Stimulated activated CD4-positive, alpha-beta T cell treated with anti-CD3 and anti-CD28 coated beads, Interleukin-15, amount 100 ng/mL, for 24 hours (primary cell): ENCODE measurements at places on chromosomes 7 and 10.
A peak's percentile ranks its signal among the peaks of the same experiment; 100 is the strongest.

DNA sequence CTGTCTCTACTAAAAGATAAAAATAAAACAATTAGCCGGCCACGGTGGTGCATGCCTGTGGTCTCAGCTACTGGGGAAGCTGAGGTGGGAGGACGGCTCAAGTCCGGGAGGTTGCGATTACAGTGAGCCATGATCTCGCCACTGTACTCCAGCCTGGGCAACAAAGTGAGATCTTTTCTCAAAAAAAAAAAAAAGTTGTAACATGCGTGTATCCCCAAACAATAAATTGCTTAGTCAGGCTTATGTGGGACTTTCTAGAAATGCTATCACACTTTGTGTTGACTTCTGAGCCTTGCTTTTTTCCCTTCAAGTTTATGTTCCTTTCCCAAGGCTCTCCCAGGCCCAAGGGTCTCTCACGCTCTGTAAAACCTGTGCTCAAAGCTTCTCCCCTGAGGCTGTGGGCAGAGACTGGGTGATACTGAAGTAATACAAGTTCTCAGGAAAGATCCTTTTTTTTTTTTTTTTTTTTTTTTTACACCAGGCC, 88.0 kb upstream of the TNS3 start:
- DNase-seq: no peak

DNA sequence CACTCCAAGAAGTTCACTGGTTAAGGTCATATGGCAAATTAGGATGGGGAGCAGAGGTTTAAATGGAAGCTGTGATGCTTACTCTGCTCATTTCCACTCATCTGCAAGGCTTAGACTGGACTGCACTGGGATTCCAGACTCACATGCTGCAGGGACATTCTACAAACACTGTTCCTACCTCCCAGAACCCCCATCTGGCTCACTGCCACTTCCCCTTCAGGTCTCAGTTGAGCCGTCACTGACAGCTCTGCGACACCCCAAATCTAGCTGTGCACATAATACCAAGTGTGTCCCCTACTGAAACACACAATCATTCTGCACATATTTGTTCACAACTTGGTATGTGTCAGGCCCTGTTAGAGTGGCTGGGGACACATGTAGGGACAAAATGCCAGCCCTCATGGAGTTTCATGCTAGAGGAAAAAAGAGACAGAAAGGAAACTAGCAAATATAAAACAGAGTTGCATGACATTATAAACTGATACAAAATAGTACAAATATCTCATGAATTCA, 5.4 kb downstream of the PRKCQ start:
- no peak for DNase-seq

- no peak for DNase-seq
These were observed 624.3 kb upstream of the GHITM start for GRCh38 chr10:83515001-83515400.

- no peak for DNase-seq
These were observed 116.2 kb upstream of the AFAP1L2 start for GRCh38 chr10:114520453-114520852.

DNA sequence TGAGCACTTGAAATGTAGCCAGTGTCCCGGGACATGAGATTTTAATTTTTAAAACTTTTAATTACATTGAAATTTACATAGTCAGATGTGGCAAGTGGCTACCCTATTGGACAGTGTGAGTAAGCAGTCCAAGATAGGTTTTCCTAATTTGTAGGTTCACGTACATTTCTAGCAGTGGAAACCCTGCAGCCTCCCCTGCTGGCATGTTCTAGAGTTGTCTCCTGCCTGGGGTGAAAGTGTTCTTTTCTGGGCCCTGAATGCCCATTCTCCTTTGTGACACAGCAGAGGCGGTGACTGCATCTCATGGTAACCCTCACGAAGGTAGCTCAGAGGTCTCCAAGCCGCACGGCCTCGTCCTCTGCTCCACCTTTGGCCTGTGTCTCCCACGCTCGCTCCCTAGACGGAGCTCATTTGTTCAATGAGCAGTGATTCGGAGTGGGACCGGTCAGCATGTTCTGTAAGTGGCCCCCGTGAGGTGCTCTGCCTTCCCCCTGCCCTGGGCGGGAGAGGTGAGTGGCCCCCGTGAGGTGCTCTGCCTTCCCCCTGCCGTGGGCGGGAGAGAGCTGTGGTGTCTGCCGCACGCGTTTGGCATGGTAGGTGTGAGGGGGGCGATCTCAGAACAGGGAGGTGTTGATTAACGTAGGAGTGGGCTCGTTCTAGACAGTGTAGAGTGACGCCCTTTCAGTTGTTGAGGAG, 18.0 kb downstream of the WDR37 start:
- DNase-seq: no peak

DNA sequence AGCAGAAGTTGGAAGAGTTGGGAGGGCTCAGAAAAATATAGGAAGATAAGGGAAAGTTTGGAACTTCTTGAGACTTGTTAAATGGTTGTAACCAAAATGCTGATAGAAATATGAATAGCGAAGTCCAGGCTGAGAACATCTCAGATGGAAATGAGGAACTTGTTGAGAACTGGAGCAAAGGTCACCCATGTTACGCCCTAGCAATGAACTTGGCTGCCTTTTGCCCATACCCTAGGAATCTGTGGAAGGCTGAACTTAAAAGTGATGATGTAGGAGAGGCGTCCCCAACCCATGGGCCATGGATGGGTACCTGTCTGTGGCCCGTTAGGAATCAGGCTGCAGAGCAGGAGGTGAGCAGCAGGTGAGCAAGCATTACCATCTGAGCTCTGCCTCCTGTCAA, 347.8 kb downstream of the ARL4A start:
- DNase-seq: no peak

- no peak for DNase-seq
These were observed 69.0 kb downstream of the PRSS58 start for GRCh38 chr7:142188846-142189245.

DNA sequence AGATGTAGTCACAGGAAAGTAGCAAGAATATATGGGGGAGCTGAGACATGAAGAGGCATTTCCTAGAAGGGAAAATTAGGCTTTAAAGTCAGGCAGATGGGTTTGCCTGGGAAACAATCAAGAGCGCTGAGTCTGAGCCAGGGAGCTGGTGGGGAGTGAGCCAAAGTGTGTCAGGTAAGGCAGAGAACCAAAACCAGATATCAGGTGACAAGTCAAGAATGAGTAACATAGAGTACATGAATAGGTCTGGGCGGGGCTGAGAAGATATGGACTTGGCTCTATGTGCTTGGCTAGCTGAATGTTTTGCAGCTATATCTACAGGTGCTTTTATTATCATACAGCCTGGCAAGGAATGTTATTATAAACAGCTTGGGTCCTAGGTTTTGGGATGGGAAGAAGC, 49.3 kb downstream of the GPR141 start:
- no peak for DNase-seq

DNA sequence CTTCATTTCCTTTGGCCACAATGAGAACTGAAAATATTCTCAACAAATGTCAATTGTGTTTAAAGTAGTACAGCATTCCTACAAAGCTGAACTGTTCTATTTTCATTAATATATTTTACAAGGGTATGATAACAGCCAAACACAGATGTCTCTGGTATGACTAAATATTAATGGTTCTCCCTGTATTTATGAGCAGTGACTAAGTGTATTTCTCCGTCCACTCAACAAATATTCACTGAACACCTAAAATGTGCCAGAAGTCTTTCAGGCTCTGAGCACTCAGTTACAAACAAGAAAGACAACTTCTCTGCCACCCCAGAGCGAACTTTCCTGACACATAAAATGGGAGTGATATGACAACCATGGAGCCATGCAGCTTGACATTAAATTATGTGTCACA, 135.6 kb downstream of the VPS41 start:
- no peak for DNase-seq

DNA sequence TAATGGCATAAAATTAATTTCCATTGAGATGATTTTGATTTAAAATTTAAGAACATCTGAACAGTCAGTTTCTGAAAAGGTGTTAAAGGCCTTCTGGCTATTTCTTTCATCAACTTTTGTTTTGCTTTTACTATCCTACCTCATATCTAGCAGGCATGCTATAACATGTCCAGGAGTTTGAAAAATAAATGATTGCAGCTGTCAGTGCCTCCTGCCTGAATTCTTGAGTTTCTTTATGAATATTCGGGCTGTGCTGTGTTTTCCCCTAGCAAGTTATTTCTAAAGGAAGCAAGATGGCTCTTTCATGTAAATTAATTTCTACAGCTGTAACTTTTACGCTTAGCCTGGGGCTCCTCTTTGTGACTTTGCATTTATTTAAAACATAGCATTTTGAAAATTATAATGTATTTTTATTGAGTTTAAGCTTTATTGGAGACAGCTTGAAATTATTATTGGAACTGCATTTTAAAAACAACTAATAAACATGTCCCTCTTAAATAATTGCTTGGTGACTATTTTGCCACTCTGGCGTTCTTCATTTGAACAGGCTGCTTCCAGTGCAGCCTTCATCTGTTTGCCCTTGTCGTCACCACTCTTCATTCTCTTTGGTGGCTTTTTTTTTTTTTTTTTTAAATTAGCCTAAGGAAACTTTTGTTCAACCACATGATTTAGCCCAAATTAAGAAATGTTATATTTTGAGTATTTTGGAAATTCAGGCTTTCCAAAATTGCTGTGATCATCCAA, 1083.4 kb upstream of the LRRN3 start:
- no peak for DNase-seq

DNA sequence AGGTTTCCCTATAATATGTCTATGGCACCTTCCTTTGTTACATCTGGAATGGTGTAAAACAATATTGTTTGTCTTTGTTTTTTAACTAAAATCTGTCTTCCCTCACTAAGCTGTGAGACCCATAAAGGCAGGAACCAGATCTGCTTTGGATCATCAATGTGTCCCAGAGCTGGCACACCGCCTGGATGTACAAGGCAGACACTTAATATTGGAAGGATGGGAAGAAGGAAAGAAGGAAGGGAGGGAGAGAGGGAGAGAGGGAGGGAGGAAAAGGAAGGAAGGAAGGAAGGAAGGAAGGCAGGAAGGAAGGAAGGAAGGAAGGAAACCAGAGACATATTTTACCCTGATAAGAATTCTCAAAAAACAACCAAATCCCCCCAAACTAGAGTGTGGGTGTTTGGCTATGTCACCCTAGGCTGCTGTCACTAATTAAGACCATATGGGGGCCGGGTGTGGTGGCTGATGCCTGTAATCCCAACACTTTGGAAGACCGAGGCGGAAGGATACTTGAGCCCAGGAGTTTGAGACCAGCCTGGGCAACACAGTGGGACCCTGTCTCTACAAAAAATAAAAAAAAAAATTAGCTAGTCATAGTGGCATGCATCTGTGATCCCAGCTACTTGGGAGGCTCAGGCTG, 59.6 kb downstream of the SH3PXD2A start:
- no peak for DNase-seq

GRCh38 chr7:105580022-105580740, 1.1 kb downstream of the EFCAB10 start:
- DNase-seq: no peak

DNA sequence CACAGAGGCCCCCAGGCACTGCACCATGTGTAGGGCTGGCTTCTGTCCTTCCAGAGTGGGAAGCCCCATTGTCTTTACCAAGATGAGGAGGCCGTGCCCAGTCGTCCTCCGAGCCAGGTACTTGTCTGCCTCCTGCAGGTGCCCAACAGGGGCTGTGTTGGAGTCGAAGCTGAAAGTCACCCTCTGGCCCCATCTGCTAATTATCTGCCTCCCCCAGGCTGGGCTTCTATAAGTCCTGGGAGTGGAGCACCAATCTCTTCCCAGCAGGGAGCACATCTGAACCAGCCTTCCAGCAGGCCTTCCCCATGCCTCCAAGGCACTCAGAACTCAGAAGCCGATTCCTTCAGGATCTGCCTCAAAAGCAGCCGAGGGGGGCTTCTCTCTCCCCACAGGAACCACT, 11.6 kb upstream of the CHST15 start:
- no peak for DNase-seq

GRCh38 chr7:1555046-1555812, 776 bp downstream of the TMEM184A start:
- no peak for DNase-seq

- DNase-seq: no peak
These were observed 57.6 kb upstream of the SLC35B4 start for GRCh38 chr7:134374291-134374690.

DNA sequence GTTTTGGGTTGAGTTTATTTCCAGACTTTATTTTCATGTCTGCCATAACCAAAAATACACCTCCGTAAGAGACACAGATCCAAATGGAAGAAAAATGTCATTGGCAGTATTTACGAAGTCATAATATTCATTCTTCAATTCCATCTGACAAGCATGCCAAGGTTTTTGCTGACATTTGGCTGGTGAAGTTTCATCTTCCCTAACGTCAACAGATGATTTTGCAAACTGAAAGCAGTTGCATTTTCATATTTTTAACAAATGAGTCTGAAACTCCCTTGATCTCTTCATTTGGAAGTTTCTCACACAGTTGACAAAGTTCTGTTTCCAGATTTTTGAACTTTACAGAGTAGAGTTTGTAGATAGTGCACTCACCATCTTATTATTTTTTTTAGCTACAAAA, 114.5 kb downstream of the CALN1 start:
- no peak for DNase-seq

GRCh38 chr7:22853674-22854157, 31.1 kb upstream of the TOMM7 start:
- DNase-seq: peak; percentile 74

DNA sequence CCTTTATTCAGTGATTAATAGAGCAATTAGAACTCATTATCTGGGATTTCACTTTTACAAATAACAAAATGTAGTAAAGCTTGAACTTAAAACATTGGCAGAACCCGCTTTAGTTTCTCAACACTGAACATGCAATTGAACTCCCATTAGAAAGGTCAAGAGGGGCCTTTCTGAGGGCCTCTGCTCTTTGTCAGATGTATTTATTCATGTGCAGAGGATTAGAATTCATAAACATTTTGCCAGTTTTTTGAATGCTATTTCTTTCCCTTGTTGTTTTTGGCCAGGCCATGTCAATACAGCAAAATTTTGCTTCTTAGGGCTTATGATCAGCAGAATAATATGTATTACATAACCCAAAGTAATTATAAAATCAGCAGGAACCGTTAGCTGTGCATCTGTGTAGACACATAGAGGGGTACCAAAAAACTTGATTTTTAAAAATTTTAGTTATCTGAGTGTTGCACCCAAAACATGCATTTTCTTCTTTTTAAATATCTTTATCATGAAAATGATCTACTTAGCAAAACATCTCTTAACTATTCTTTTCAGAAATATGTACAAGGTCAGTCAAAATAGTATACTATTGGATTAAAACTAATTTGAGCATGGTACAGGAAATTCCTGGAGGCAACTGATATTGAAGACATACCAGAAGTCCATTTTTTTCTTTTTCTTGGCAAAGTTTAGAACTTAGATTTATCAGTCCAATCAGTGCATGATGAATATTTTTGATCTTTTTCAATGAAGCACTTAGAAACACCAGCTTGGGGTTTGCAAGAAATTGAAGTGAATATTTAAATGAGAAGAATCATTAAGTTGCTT, 177.5 kb downstream of the TWIST1 start:
- DNase-seq: no peak

DNA sequence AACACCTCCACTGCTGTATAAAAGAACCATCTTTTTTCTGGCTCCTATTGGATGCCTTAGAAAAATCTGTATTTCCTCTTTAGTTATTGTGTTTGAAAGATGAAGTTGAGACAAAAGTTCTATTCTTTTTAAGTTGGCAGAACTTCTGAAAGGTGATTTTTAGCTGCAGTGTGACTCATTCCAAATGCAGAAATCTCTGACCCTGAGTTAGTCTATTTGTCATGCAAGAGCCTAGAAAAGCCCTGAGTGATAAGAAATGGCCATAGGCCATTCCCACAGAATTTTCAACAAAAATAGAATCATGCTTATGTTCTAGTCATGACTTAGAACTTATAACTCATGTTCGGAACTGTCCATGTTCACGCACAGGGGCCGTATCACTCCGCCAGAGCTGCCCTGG, 89.1 kb downstream of the EGFR start:
- no peak for DNase-seq

GRCh38 chr10:2145491-2145890, 408.2 kb upstream of the ADARB2 start:
- no peak for DNase-seq

GRCh38 chr7:120467676-120468075, 194.7 kb downstream of the KCND2 start:
- no peak for DNase-seq
